ENCODE measurements at places on chromosomes 3 and 15.

DNA sequence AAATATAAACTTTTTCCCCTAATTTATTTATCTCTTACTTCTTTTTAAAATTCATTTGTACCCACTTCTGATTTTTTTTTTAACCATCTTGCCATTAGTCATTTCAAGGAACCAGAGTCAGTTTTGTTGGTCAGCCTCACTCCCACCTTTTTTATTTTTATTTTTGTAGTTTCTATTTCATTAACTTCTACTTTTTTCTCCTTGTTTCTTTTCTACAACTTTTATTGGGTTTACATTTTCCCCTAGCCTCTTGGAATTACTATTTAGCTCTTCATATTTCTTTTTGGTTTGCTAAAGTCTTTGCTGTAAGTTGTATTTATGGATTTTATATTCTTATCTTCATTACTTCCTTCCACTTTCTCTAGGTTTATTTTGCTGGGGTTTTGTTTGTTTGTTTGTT is 13.7 kb upstream of the VEPH1 start:
- no peak for DNase-seq

DNA sequence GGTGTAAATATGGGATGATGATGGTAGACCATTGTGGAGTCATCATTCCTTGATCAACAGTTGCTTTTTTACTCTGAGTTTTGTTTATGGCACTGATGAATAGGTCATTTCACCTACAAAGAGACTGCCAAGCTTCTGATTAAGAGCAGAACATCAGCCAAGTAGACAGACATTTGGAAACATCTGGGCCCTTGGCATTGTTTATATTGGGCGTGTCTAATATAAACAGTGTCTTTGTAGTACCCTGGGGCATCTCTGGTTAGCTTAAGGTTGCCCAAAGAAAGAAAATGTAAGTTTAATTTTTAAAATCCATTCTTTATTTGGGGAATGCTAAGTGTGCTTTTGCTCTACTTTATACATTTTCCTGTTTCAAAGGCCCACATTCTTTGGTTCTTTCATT is 377.0 kb downstream of the FEZF2 start:
- no peak for DNase-seq

DNA sequence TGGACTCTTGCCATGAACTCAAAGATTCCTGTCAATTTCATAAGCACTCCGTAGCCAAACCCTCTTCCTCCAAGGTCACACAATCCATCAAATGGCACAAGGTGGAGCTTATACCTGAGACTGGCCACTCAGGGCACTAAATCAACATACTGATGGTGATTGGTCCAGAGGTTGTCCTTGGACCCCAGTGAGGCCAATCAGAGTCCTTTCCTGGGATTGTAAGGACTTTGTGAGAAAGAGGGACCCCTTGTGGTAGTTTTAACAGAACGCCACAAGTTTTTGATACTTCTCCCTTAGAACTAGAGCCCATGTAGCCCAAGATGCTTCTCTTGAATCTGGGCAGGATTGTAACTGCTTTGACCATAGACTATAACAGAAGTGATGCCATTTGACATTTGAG is 44.4 kb upstream of the LARS2 start:
- no peak for DNase-seq

GRCh38 chr3:12998648-12999047 is 74.6 kb downstream of the IQSEC1 start:
- no peak for DNase-seq

GRCh38 chr3:5784690-5785089 is 597.2 kb downstream of the EDEM1 start:
- no peak for DNase-seq

GRCh38 chr3:183613366-183614285 is 21.8 kb upstream of the KLHL24 start:
- no peak for DNase-seq

- DNase-seq = no peak
These were observed 219.8 kb downstream of the FMN1 start for GRCh38 chr15:32974691-32975090.

DNA sequence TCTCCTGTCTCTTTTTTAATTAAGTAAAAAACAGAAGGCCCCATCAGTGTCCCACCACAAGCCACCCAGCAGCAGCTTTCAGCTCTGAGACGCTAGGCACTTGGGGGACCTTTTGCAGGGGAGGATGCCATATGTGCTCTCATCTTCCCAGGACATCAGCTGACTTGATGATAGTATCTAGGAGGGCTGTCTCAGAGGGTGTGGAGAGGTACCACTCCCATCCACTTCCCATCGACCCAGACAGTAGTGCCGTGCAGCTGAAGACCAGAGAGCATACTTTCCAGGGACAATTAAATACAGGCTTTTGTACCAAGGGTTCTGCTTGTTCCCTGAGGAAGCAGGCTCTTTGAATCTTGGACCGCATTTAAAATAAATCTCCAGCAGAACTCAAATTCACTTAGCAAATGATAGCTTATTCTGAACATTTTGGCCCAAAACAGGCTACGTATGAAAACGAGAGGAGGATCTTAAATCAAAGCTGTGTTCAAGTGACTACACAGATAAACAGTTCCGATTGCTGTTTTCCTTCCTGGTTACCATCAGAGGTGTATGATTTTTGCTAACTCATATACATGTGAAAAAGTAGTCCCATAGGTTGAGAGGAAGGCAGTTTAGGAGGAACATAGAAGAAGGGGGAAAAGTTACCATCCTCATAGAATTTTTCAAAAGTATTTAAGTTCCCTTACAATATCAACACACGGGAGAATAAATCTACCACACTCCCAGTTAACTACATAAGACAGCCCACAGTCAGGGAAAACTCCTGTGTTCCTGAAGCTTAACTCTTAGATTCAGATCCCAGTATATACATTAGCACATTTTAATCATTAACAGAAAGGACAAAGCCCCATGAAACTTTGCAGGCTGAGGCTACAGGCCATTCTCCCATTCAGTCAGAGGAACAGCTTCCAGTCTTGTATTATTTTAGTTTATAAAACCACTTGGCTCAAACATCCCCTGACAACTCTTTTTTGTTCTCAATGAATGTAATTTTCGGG is 9.5 kb downstream of the WNT5A start:
- DNase-seq = no peak

DNA sequence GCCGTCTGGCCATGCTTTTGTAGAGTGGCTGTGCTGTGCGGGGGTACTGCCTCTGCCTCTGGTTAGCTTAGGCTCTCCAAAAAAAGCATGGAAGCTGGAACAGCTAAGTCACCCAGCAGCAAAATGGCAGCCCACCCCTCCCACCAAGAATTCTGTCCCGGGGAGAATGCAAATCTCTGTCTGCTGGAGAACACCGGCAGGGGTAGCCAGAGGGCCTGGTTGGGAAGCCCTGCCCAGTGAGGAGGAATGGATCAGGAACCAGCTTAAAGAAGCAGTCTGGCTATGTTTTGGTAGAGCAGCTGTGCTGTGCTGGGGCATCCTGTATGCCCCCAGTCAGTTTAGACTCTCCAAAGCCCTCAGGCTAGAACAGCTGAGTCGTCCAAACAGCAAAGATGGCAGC is 56.2 kb upstream of the PTPRG start:
- DNase-seq = no peak

DNA sequence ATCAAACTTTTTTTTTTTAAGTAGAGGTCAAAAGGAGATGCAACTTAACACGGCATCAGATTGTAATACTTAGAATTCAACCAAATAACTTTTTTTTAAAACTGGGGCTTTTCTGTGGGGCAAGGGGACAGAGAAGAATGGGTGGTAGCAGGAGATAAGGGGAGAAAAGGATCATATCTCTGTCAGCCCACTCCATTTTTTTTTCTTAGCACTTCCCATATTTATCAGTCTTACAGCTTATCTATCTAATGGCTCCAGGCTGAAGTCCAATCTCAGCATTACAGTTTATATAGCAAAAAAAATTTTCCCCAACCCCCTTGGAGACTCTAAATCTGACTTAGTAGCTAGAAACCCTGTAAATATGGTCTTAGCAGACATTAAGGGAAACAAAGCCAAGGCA is 69.3 kb downstream of the PIK3R4 start:
- DNase-seq = no peak

- no peak for DNase-seq
These were observed 64.3 kb downstream of the CMTM8 start for GRCh38 chr3:32302601-32303398.

DNA sequence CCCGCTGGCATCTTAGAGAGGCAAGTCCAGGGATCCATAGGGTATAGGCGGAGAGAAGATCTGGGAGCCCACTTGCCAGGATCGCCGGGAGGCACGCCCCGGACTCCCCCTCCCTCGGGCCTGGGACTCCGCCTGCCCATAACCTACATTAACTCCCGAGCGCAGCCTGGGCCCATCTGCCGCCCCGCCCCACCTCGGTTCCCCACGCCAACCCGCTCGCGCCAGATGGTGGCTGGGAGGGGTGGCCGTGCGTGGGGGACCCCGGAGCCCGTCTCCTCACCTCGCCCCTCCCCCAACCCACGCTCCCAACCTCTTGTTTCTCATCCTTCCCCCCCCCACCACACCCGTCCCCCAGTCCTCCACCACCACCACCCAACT is 1.7 kb upstream of the DLL4 start:
- no peak for DNase-seq

DNA sequence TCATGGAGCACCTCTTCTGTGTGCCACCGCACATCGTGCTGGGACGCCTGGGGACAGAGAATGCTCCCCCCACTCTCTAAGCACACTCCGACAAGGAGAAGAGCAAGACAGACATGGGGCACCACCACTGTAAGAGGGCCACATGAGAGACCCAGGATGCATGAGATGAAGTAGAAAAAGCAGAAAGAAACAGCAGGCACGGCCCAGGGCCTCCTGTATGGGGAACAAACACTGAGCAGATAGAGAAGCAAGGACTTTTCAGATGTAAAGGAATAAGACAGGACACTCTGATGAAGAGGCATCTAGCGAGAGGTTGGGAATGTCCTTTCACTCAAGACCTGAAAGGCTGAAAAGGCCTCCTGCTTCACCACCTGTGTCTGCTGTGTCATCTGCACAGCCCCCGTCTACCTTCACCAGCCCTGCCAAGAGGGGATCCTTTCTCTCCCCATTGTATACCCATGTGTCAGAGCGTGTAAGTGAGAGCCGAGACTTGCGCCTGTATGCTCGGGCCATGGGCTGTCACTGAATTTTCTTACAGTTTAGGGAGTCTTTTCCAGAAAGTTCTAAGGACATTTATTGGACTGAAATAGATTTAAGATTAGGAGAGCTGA is 125.6 kb downstream of the LRRK1 start:
- DNase-seq = no peak

GRCh38 chr3:161576311-161576710 is 79.7 kb downstream of the OTOL1 start:
- DNase-seq = no peak

Measured in stimulated activated CD8-positive, alpha-beta memory T cell treated with anti-CD3 and anti-CD28 coated beads, Interleukin-2, amount 100 ng/mL, for 1 hour (primary cell).